ENCODE measurements at places on chromosomes 11 and 22. TPM values are rescaled to one million over a fixed set of nuclear protein-coding genes. Genes with fewer than 3 reads are reported as not detected.
A peak's percentile ranks its signal among the peaks of the same experiment; 100 is the strongest.

YPEL4 gene
- 6.9 TPM for total RNA-seq

DNA sequence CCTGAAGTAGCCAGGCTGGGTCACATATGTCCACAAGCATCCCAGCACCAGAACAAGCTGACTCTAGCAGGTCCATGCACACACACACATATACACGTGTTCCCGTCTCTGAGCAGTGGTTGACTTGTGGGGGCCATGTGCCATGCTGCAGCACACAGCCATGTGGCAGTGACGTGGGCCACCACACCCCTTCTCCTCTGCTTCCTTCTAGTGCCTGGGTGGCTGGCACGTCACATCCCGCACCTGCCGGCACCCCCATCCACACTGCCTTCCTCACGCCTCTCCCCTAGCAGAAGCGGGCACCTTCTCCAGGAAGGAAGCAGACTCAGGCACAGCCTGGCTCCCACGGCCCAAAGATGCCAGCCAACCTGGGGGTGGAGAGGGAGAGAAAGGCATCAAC is 9.5 kb downstream of the SYT7 start:
- no peak overlapping the region for H3K27ac ChIP-seq
- H3K4me1 ChIP-seq, result peaks cover 2% of the 10 kb centered on the region
- H3K36me3 ChIP-seq, result no peaks in the 10 kb centered on the region
- DNase-seq, result no peak
- H3K4me3 ChIP-seq, result no peak overlapping the region
- H3K27me3 ChIP-seq, result peaks cover 13% of the 10 kb centered on the region

- H3K4me1 ChIP-seq, result no peaks in the 10 kb centered on the region
- DNase-seq, result no peak
- H3K27ac ChIP-seq, result no peak overlapping the region
- no peak overlapping the region for H3K4me3 ChIP-seq
Measured at GRCh38 chr11:86869966-86870570, 69.7 kb downstream of the PRSS23 start.

DNA sequence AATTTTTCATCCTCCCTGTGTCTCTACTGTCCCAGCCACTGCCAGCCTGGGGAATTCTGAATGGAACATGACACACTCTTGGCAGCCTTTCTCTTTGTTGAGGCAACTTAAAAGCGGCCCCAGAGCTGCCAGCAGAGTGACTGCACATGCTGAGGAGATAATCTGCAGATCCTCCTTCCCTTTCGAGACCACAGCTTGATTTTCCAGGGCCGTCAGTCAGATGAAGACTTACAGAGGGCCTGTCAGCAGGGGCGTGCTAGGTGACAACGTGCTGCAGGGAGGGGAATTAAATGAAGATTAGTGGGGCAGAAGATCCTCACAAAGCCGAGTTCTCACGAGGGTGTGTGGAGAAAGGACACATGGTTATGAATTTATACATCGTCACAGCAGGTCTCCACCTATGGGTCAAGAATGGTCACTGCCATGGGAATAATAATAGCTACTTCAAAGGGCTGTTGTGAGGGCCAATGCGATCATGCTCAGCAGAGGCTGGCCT is 193.5 kb upstream of the PITPNB start:
- no peak overlapping the region for H3K4me3 ChIP-seq
- H3K27ac ChIP-seq, result no peak overlapping the region
- no peak for DNase-seq
- H3K27me3 ChIP-seq, result no peaks in the 10 kb centered on the region
- H3K4me1 ChIP-seq, result no peaks in the 10 kb centered on the region
- H3K36me3 ChIP-seq, result no peaks in the 10 kb centered on the region

GRCh38 chr11:19894404-19894803 is 181.8 kb downstream of the NAV2 start:
- H3K4me3 ChIP-seq, result no peak overlapping the region
- H3K27ac ChIP-seq, result no peak overlapping the region
- no peak for DNase-seq

- H3K27me3 ChIP-seq, result peaks cover 6% of the 10 kb centered on the region
- DNase-seq, result no peak
- H3K27ac ChIP-seq, result no peak overlapping the region
- H3K36me3 ChIP-seq, result no peaks in the 10 kb centered on the region
- no peak overlapping the region for H3K4me3 ChIP-seq
- H3K4me1 ChIP-seq, result peaks cover 5% of the 10 kb centered on the region
Measured at GRCh38 chr11:125448136-125448535, 47.9 kb downstream of the FEZ1 start.

GRCh38 chr11:67614730-67615714 is 8.3 kb downstream of the NDUFV1 start:
- DNase-seq, result peak; percentile 83
- peaks cover 15% of the 10 kb centered on the region for H3K4me1 ChIP-seq
- H3K27me3 ChIP-seq, result peaks cover 10% of the 10 kb centered on the region
- peak overlapping the region; percentile 95 for H3K27ac ChIP-seq
- H3K4me3 ChIP-seq, result peak overlapping the region; percentile 81

DNA sequence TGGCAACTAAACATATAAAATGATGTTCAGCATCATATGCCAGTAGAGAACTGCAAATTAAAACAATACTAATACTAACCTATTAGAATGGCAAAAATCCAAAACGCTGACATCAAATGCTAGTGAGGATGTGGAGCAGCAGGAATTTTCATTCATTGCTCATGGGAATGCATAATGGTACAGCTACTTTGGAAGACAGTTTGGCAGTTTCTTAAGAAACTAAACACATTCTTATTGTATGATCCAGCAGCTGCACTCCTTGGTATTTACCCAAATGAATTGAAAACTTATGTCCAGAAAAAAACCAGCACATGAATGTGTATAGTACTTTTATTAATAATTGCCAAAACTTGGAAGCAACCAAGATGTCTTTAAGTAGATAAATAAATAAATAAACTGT is 258.0 kb downstream of the TENM4 start:
- H3K4me3 ChIP-seq, result no peak overlapping the region
- H3K27ac ChIP-seq, result no peak overlapping the region
- no peaks in the 10 kb centered on the region for H3K36me3 ChIP-seq
- no peaks in the 10 kb centered on the region for H3K27me3 ChIP-seq
- DNase-seq, result no peak

DNA sequence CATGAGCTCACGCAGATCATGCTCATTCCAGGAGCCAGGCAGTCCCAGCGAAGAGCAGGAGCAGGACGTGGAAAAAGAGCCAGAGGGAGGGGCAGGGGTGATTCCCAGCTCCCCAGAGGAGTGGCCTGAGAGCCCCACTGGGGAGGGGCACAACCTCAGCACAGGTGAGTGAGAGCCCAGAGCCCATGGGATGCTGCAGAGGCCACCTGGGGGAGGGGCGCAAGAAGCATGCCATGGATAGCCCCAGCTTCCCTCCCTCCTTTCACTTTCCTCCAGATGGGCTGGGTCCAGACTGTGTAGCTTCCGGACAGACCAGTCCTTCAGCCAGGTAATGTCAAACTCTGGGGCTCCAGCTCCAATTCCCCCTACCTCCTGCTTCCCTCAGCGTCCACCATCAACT is 6.2 kb downstream of the SMTNL1 start:
- peaks cover 17% of the 10 kb centered on the region for H3K4me1 ChIP-seq
- H3K4me3 ChIP-seq, result no peak overlapping the region
- peaks cover 15% of the 10 kb centered on the region for H3K36me3 ChIP-seq
- no peak for DNase-seq
- H3K27me3 ChIP-seq, result no peaks in the 10 kb centered on the region
- no peak overlapping the region for H3K27ac ChIP-seq

DNA sequence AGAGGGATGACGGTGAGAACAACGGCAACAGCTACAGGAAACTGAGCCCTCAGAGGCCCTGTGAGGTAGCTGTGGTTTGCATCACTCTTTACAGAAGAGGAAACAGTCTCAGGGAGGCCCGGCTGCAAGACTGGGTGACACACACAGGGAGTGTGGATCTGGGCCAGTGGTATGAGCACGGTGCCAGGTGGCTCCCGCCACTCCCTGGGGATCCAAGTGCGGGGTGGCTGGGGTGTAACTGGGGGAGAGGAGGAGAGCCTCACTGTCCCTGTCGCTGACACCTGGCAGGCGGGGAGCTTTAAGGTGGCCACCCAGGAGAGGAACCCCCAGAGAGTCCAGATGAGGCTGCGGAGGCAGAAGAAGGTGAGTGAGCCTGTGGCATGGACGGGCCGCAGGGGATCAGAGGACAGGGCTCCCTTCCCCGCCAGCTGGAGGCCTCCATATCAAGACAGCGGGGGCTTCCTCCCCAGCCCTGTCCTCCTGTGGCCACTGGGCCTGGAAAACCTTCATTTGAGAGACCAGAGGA is 5.6 kb downstream of the RGL4 start:
- peak; percentile 76 for DNase-seq
- H3K27me3 ChIP-seq, result no peaks in the 10 kb centered on the region
- peaks cover 39% of the 10 kb centered on the region for H3K4me1 ChIP-seq
- H3K27ac ChIP-seq, result peak overlapping the region; percentile 100
- H3K36me3 ChIP-seq, result peaks cover 54% of the 10 kb centered on the region
- peak overlapping the region; percentile 98 for H3K4me3 ChIP-seq

DNA sequence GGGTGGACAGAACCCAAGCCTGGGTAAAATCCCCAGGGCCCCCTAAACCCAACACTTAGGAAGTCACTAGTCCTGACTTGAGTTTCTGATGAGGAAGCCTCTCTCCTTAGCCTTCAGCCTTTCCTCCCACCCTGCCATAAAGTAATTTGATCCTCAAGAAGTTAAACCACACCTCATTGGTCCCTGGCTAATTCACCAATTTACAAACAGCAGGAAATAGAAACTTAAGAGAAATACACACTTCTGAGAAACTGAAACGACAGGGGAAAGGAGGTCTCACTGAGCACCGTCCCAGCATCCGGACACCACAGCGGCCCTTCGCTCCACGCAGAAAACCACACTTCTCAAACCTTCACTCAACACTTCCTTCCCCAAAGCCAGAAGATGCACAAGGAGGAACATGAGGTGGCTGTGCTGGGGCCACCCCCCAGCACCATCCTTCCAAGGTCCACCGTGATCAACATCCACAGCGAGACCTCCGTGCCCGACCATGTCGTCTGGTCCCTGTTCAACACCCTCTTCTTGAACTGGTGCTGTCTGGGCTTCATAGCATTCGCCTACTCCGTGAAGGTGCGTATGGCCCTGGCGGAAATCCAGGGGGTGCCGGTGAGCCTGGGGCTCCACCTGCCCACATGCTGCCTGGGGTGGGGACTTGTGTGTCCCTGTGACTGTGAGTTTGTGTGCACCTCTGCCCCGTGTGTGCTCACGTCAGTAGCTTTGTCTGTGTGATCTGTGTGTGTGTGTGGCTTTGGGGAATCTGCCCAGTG is at the start of gene IFITM1:
Gene IFITM1 (plus strand): TSS at position 254 of the 767 bp plus-strand sequence. CDS start 131 bp downstream, at position 385.
- H3K27me3 ChIP-seq, result no peaks in the 10 kb centered on the region
- H3K4me1 ChIP-seq, result peaks cover 26% of the 10 kb centered on the region
- peak within 1 kb of the TSS; percentile 100 for H3K27ac ChIP-seq
- peak; percentile 78 for DNase-seq
- H3K4me3 ChIP-seq, result peak within 1 kb of the TSS; percentile 97
- H3K36me3 ChIP-seq, result peaks cover 50% of the 10 kb centered on the region

GRCh38 chr11:9527481-9528135 is 45.9 kb upstream of the WEE1 start:
- H3K4me1 ChIP-seq, result no peaks in the 10 kb centered on the region
- DNase-seq, result no peak
- no peak overlapping the region for H3K4me3 ChIP-seq
- no peak overlapping the region for H3K27ac ChIP-seq
- H3K27me3 ChIP-seq, result no peaks in the 10 kb centered on the region

DNA sequence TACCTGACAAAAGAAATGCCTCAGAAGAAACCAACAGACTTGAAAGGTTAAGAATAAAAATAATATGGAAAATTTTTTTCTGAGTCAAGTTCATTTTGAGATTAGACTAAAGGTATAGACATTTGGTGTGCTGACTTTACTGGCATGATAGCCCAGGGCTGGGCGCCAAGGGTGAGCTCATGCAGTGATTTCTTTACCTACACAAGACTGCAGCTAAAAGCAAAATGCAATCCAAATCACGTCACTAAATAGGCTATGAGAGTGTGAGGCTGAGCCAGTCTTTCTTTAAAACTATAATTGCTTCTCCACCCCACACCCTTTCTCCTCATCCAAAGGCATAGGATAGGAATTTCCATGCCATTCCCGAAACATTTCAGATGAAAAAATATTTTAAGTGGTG is 196.5 kb downstream of the FAM76B start:
- peaks cover 2% of the 10 kb centered on the region for H3K27me3 ChIP-seq
- no peak overlapping the region for H3K27ac ChIP-seq
- no peak overlapping the region for H3K4me3 ChIP-seq
- H3K36me3 ChIP-seq, result peaks cover 2% of the 10 kb centered on the region

- H3K4me3 ChIP-seq, result no peak overlapping the region
- no peak overlapping the region for H3K27ac ChIP-seq
- H3K36me3 ChIP-seq, result no peaks in the 10 kb centered on the region
- DNase-seq, result no peak
- no peaks in the 10 kb centered on the region for H3K27me3 ChIP-seq
Measured at GRCh38 chr11:58133309-58134076, 8.2 kb upstream of the OR9I1 start.

DNA sequence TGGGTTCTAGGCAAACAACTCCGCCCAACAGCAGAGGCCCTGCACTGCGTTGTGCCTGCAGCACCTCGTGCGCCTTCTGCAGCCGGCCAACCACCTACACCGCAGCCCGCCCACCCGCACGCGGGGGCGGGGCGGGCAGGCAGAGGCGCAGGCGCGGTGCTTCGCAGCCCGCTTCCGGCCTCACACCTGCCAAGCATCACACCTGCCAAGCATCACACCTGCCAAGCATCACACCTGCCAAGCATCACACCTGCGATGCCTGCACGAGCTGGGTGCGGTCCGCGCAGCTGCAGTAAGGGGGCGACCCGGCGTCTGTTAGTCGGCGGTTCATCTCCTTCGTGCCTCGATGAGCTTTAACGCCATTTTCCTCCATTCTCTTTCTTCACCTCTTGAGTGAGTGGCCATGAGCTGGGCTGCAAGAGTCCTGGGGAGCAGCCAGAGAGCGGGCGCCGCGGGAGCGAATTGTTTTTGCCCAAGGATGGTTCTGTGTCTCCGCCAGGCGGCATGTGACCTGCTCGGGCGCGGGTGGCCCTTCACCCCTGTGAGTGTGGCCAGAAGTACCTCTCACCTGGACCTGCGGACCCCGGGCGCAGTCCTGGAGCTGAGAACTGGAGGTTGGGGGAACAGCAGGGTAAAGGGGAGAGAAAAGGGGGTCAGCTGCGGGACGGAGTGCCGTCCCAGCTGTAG is at the start of gene LDHAL6A:
Gene LDHAL6A (plus strand): TSS at position 171 of the 687 bp plus-strand sequence. CDS start 825 bp downstream, outside the sequence.
- peaks cover 11% of the 10 kb centered on the region for H3K27me3 ChIP-seq
- H3K4me1 ChIP-seq, result no peaks in the 10 kb centered on the region
- no peak within 1 kb of the TSS for H3K4me3 ChIP-seq
- H3K36me3 ChIP-seq, result no peaks in the 10 kb centered on the region

- no peaks in the 10 kb centered on the region for H3K36me3 ChIP-seq
- DNase-seq, result no peak
- H3K4me3 ChIP-seq, result no peak overlapping the region
- H3K27me3 ChIP-seq, result no peaks in the 10 kb centered on the region
Measured at GRCh38 chr11:21461701-21462100, 731.2 kb upstream of the ANO5 start.

DNA sequence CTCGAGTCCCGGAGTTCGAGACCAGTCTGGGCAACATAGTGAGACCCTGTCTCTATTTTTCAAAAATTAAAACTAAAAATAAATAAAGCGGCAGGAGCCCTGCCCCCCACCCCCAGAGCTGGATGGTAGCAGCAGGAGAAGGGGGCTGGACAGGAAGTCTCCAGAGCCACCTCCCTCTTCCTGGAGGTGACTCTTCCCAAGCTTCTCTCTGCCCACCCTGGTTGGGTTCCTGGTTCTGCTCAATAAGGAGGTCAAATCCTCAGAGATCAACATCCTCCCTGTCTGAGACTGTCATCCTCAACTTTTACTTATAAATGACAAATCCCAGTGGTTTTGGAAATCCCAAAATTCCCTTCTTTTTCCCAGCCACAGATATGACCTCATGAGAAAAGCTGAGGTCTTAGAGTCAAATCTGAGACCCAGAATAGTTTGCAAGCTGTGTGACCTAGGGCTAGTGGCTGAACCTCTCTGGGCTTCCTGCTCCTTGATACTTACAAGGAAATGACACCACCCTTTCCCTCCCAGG is 987 bp downstream of the C1QTNF6 start:
- peak overlapping the region; percentile 71 for H3K4me3 ChIP-seq
- H3K27me3 ChIP-seq, result no peaks in the 10 kb centered on the region
- peaks cover 44% of the 10 kb centered on the region for H3K4me1 ChIP-seq
- peaks cover 10% of the 10 kb centered on the region for H3K36me3 ChIP-seq
- peak; percentile 35 for DNase-seq

All from activated naive CD8-positive, alpha-beta T cell treated with anti-CD3 and anti-CD28 coated beads, Interleukin-2, amount 10 ng/mL, durations not matched to agents 7 days and 5 days (primary cell).